ENCODE measurements at places on chromosomes 11 and 22.

DNA sequence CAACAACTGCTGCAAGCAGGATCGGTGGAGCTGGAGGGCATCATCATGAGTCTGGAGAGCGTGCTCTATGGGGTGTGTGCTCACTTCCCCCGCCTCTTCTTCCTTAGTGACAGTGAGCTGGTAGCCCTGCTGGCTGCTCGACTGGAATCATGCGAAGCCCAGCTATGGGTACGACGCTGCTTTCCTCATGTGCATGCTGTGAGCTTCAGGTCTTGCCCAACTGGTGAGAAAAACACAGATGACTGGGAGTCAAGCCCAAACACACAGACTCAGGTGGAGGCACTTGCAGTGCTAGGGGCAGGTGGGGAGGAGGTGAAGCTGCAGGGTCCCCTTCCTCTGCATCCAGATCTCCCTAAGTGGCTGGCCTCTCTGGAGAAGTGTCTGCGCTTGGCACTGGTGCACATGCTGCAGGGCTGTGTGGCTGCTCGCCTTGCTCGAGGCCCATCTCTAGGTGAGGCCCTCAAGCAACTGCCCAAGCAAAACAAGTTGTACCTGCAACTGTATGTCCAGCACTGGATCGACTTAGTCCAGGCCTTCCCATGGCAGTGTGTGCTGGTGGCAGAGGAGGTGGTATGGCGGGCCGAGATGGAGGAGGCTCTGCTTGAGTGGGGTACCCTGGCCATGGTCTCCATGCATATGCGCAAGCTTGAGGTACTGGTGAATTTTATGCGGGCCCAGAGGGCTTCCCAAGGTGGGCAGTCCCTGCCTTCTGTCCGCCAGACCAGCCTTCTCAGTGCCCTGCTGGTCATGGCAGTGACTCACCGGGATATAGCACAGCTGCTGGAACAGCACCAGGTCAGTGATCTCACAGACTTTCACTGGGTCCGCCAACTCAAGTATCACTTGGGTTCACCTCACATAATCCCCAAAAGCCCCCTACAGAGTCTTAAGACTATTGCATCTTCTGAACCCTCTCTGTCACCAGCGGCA lies 48.1 kb downstream of the DNHD1 start:
- DNase-seq: no peak

- DNase-seq: no peak
These were observed 40.8 kb downstream of the RIBC2 start for GRCh38 chr22:45454275-45454674.

DNA sequence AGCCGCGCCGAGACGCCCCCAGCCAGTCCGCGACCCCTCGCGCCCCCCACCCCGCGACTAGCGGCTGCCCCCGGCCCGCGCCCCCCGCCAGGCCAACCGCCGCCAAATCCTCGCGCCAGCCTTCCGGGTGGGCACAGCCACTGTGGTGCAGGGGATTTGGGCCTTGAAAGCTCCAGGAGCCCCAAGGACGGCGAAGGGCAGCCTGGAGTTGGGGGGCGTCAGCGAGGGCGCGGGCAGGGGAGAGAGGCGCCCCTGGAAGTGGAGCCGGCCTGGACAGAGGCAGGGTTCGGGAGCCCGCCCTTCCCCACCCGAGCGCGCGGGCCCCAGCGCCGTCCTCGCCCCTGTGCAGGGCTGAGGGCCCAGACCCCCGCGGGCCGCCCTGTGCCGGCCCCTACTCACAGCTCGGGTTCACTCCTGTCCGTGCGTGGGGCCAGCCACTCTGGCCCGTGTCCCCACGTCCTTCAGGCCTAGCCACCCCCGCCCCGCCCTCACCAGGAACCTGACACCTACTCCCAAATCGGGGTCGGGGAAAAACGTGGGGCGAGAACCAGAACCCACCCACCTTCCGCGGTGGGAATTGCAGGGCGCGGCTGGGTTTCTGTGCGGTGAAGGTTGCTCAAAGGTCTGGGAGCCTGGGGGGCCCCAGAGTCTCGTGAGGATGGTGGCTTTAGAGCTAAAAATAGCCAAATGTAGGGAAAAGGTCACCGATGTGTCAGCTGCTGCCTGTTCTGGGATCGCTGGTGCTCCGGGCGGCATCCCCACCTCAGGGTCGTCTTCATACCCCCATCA lies at the start of gene CPT1B:
Gene CPT1B, minus strand, starts transcription at position 441 of the 789 bp plus-strand sequence. CDS start 512 bp downstream, outside the sequence.
- DNase-seq: no peak

GRCh38 chr11:134665571-134666270 lies 253.7 kb upstream of the B3GAT1 start:
- DNase-seq: no peak

- DNase-seq: no peak
These were observed 7.8 kb upstream of the RPS6KA4 start for GRCh38 chr11:64351136-64351631.

- no peak for DNase-seq
These were observed 321.8 kb downstream of the CADM1 start for GRCh38 chr11:115182282-115182955.

DNA sequence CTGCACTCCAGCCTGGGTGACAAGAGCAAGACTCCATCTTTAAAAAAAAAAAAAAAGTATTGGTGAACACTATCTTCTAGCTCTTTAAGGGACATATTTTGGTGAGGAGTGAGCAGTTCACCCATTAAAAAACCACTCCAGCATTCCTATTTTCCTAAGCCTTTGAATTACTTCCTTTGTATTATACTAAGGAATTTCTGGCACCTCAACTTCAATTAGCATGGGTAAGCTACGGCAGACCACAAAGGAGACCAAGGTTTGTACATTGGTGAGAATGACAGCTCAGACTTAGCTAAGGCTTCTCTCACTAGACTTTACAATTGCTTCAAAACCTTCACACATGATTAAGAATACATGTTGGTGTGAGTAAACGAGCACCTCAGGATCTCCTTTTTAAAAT lies 57.0 kb upstream of the BIRC3 start:
- no peak for DNase-seq

- DNase-seq: no peak
These were observed 346 bp downstream of the PPFIBP2 start for GRCh38 chr11:7514099-7514591.

DNA sequence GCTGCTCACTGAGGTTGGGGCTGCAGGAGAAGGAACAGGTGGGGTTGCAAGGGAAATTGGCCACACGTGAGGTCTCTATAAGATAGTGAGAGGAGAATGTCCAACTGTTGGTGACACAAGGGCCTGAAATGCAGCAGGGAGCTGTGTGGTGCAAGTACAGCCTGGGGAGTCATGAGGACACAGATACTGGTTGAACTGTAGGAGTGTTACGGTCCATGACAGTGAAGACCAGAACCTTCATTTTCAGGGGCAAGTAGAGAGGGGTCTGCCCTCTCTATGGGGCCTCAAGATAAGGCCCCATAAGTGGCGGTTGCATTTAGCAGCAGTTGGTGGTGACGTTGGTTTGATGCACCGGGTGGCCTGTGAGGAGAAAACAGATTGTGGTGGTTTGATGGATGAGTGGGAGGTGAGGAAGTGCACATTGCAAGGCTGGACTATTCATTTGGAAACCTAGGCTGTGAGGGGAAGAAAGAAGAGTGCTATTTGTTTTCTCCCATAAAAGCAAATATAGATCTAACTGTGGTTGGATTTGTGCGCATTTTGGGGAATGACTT lies 39.4 kb downstream of the MICAL2 start:
- no peak for DNase-seq

DNA sequence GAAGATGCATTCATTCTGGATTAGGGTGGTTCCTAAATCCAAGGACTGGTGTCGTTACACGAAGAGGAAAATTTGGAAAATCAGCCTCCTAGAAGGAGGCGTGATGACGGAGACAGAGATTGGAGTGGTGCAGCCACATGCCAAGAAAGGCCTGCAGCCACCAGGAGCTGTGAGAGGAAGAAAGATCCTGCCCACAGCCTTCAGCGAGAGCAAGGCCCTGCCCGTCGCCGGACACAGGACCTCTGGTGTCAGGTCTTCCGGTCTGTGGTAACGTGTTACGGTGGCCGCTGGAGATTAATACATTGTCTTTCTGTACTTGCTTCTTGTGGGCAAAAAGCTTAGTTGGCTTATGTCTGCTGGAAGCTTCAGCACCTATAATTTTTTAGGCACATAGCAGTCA lies 1045.8 kb downstream of the BRD1 start:
- DNase-seq: no peak

GRCh38 chr11:68065841-68066240 lies 27.0 kb downstream of the TCIRG1 start:
- no peak for DNase-seq

- DNase-seq: no peak
These were observed 2.3 kb downstream of the KRTAP5-11 start for GRCh38 chr11:71580057-71581003.

GRCh38 chr22:42273855-42274451 lies 3.5 kb upstream of the TCF20 start:
- no peak for DNase-seq

- no peak for DNase-seq
These were observed 31.4 kb downstream of the POU2AF1 start for GRCh38 chr11:111347723-111348115.
